ENCODE measurements at places on chromosomes 12 and 14.
A peak's percentile ranks its signal among the peaks of the same experiment; 100 is the strongest.

DNA sequence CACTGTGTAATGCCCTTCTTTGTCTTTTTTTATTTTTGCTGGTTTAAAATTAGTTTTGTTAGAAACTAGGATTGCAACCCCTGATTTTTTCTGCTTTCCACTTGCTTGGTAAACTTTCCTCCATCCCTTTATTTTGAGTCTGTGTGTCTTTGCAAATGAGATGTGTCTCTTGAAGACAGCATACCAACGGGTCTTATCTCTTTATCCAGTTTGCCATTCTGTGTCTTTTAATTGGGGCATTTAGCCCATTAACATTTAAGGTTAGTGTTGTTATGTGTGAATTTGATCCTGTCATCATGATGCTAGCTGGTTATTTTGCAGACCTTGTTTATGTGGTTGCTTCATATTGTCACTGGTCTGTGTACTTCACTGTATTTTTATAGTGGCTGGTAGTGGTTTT lies 43.5 kb upstream of the LALBA start:
- no peak for DNase-seq

DNA sequence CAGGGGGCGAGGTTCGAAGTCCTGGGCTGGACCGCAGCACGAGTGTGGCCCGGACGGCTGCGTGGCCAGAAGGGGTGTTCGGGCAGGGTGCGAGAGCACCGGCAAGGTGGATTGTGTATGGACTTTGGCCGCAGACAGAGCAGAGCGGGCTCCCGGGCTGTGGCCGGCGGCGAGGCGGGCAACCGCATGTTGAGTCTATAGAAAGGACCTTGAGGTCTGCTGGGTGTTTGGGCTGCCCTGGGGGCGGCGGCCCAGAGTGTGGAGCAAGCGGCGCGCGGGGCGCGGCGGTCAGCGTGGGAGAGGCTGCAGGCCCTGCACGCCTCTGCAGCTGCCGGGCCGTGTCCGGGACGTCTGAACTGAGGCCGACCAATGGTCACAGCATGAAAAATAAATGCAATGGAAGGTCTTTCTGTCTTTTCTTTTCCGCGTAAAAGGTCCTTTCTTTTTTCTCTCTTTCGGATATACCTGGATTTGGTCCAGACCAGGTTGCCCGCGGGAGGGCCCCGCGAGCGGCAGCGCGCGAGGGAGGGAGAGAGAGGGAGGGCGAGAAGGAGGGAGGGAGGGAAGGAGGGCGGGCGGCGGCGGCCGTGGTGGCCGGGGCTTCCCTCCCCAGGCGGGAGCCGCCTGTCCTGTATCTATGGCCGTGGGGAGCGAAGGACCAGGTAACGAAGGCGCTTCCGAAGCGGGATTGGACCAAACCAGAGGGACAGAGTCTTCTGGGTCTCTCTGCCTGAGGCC lies 5.5 kb upstream of the HOXC9 start:
- no peak for DNase-seq

GRCh38 chr14:99272899-99273765 lies 1.1 kb upstream of the BCL11B start:
- DNase-seq, result peak; percentile 60

- DNase-seq, result no peak
Measured at GRCh38 chr12:24223926-24224325, 274.5 kb upstream of the SOX5 start.

GRCh38 chr12:105706321-105706972 lies 376.0 kb downstream of the C12orf75 start:
- DNase-seq, result no peak

GRCh38 chr12:104952816-104953215 lies 5.3 kb downstream of the SLC41A2 start:
- no peak for DNase-seq

DNA sequence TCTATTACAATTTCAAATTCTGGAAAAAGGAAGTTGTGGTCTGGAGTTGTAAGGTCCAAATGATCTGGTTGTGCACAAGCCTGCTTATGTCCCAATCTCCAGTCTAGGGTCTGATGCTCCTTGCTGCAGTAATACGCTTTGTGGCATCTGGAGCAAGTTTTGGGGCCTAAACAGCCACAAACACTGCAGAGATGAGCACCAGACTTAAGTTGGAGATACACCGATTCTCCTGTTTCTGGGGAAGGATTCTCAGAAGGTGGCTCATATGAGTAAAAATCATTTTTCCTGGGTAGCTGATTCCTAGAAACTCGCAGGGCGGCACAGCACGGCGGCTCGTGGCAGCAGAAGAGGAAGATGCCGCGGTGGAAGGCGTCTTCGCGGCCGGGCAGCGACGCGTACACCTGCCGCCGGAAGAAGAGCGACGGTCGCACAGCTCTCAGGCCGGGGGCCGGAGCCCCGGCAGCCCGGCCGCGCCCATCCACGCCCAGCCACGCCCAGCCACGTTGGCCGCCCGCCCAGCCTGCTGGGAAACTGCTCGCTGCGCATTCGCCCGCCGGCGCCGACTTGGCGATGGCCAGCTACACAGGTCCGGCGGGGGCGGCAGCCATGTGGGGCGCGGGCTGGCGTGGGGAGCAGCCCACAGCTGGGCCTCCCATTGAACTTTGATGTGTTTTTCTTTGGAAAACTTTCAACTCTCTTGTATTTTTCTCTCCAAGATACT lies 129.0 kb downstream of the ASCL4 start:
- no peak for DNase-seq

- DNase-seq, result no peak
Measured at GRCh38 chr12:22971701-22972191, 346.8 kb downstream of the ETNK1 start.

GRCh38 chr14:38839694-38840365 lies 263.2 kb downstream of the SEC23A start:
- DNase-seq, result no peak

- no peak for DNase-seq
Measured at GRCh38 chr14:64800000-64800399, 79.7 kb downstream of the SPTB start.

DNA sequence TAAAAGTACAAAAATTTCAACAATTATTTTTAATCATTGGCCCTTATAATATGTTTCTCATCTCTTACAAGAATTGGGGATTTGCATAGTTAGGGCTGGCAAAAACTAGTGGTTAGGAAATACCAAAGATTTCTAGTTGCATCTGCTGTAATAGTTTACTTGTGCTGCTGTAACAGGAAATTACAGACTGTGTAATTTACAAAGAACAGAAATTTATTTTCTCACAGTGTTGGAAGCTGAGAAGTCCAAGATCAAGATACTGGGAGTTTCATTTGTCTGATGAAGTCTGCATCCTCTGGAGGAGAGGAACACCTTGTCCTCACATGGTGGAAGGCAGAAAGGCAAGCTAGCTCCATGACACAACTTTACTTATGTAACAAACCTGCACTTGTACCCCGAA lies 157.0 kb downstream of the FLRT2 start:
- DNase-seq, result no peak

DNA sequence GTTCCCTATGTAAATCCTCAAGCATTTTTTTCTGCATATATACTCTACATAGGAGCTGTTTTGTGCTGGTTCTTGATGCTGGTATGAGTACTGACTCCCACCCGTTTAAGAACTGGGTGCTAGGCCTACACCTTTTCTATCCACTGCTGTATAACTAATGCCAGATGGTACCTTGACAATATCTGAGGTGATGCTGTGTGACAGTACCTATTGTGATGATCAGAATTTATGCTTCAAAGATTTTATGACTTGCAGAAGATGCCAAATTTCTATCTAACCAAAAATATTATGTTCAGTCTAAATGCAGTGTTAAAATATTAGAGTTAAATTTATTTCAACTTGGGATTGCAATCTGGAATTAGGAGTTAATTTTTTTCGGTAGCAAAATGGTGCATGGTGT lies 272.3 kb upstream of the NOVA1 start:
- no peak for DNase-seq

GRCh38 chr12:132347176-132347855 lies 17.9 kb upstream of the GALNT9 start:
- DNase-seq, result no peak

- no peak for DNase-seq
Measured at GRCh38 chr14:24816011-24816928, 182.3 kb upstream of the GZMB start.

DNA sequence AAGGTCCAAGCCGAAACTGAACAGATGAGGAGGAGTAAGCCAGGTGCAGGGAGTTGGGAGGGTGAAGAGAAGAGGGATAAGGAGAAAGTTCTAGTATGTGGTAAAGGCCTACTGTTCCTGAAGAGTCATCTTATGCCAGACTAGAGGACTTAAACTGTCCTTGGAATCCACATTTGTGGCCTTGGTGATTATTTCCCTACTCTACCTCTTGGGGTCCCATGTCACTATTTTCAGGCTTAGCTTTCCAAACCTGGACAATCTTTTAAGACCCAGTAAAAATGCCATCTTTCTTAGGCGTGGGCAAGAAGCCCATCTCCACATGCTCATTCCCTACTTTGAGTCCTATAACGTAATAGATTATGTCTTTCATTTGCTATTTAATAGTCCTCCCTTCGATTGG lies 40.1 kb upstream of the CRY1 start:
- no peak for DNase-seq

DNA sequence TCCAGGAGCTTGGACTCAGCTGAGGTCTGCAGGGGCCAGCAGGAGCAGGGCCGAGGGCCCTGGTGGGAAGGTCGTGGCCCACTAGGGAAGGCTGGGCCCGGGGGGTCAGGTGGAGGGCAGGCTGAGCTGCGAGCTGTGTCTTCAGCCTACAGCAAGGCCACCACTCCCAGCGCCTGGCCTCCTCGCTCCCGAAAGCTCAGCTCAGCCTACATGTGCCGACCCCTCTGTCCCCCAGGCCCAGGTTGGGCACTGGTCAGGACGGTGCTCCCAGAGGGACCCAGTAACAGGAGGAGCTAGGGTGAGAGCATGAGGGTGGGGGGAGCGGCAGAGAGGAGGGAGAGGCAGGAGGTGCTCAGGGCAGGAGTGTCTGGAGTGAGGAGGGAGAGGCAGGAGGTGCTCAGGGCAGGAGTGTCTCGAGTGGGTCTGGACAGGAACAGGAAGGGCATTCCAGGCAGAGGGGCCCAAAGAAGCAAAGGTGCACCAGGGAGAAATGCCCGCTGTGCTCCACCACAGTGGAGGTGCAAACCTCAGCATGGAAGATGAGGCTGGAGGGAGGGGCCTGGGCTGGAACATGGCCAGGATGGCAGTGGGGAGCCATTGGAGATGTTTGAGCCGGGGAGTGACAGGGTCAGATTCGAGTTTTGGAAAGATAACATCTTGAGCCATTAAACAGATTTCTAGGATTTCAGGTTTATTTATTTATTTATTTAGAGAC lies 29.1 kb upstream of the GPR132 start:
- DNase-seq, result no peak

- DNase-seq, result no peak
Measured at GRCh38 chr14:69880044-69880487, 850 bp downstream of the SMOC1 start.

- no peak for DNase-seq
Measured at GRCh38 chr12:64044191-64044590, 177.9 kb downstream of the KICS2 start.

DNA sequence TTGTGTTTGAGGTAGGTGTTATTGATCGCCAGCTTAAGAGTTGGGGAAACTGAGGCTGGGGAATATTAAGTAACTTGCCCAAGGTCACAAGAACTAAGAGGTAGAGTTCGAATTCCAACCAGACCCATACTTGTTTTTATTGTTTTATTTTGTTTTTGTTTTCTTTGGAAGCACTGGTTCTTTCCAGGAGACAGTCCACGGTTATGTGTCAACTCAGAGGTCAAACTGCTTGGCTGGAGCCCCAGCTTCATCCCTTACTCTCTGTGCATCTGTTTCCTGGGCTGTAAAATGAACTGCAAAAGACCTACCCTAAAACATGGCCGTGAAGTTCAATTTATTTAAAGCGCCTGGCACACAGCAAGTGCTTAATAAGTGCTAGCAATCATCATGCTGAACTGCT lies 74.4 kb upstream of the MAP1LC3B2 start:
- DNase-seq, result no peak

DNA sequence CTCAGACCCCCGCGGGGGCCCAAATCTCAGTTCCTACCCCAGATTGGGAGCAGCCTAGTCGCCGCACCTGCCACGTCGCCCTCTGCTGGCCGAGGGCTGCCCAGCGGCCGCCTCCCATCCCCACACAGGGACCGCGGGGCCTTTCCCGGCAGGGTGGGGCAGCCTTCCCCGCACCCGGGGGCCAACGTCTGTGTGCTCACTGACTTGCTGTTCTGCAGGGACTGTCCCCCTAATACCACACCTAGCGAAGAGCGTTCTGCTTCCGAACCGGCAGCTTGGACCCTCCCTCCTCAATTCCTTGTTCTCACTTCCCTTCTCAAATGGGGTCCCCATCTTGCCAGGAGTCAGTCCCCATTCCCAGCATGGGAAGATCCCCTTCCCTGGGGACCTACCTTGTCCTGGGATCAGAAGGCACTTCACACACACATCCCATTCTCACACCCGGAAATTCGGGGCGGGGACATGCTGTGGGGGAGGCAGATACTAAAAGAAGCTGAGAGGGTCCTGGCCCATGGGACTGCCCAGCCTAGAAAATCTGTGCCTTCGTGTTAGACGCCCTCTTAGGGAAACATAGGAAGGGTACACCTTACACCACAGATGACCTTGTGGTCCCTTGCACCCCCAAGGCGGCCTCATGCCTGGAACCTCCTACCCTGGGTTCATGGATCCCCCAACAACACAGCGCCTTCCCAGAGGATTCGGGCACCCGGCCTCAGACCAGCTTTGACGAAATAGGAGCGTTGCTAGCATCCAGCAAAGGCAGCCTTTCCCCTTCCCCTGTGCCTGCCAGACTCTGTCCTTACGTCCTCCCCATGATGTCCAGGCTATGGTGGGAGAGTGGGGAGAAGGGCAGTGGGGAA lies 16.4 kb downstream of the ACVRL1 start:
- DNase-seq, result peak; percentile 66

GRCh38 chr12:26431211-26431610 lies 235.8 kb downstream of the SSPN start:
- DNase-seq, result no peak

DNA sequence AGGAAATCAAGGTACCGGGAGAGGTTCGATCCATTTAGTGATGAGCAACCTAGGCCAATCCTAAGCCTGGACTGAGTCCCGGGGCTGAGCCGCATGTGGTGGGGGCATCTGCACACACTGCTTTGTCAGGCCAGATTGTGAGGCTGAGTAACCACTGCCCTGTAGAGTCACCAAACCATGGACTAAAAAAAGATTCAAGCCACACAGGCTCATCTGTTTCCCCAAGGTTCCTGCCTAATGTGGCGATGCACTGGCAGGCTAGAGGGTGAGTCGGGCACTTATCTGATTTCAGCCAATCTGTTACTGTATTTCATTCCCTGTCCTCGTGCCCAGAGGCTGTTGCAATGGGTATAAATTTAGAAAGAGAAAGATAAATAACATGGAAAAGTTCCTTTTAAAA lies 140.8 kb downstream of the TTC7B start:
- DNase-seq, result no peak
